ENCODE measurements at places on chromosomes 13 and 19. TPM values are rescaled to one million over a fixed set of nuclear protein-coding genes. Genes with fewer than 3 reads are reported as not detected.

DNA sequence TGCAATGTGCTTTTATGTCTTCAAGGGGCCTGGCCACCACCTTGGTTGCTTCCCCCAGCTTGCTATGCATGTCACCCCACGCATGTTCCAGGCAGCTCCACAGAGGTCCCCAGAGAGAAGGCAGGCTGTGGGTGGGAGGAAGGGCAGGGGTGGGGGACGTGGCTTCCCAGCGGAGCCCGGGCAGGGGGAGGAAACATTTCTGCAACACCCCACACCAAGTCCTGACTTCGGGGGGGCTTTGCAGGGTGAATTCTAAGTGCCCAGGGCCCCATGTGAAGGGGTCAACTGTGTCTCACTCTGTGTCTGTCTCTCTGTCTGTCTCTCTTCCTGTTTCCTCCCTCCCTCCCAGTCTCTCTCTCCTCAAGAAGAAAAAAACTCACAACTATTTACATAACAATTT, 39.6 kb downstream of the LTBP4 start:
- DNase-seq: no peak

- peak; percentile 77 for DNase-seq
Observed at GRCh38 chr19:15463861-15464371, 428 bp downstream of the RASAL3 start.

DNA sequence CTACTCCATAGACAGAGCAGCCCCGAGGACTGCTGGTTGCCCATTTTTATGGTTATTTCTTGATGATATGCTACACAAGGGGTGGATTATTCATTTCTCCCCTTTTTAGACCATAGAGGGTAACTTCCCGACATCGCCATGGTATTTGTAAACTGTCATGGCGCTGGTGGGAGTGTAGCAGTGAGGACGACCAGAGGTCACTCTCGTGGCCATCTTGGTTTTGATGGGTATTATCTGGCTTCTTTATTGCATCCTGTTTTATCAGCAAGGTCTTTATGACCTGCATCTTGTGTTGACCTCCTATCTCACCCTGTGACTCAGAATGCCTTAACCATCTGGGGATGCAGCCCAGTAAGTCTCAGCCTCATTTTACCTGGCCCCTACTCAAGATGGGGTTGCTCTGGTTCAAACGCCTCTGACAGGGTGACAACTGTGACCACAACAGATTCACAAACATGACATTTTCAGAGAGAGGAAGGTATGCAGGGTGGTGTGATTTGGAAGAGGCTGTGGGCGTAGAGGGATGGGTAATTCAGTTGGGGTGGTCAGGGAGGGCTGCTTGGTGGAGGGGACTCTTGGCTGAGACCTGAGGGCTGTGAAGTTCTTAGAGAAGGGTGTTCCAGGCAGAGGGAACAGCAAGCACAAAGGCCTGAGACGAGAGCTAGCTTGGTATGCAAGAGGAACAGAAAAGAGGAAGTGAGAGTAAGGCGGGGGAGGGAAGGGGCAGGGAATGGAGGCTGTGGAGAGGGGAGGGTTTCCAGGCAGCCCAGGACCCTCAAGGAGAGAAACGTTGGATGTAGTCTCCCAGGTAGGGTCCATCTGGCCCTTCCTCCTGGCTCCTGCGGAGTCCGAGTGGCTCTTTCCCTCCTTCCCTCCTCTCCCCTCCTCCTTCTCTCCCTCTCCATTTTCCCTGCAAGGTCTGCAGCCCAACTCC, 23.5 kb downstream of the FAM187B start:
- peak; percentile 91 for DNase-seq

- no peak for DNase-seq
Observed at GRCh38 chr13:29853131-29853530, 2.7 kb upstream of the UBL3 start.

DNA sequence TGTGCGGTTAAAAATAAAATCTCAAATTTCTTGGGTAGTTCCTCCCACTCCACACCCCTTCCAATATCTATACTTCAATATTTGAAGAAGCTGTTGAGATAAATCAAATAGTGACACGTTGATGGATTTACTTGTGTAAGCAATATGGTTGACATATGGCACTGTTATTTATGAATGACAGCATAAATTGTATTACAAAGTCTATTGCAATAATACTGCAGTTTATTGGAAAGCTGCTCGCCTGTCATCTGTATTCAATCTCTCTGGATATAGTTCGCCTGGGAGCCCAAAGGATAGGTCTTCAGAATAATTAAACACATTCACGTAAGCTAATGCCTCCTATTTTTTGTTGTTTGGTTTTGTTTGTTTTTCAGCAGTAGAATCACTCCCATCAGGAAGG, 5.0 kb upstream of the ZIC5 start:
- no peak for DNase-seq

DNA sequence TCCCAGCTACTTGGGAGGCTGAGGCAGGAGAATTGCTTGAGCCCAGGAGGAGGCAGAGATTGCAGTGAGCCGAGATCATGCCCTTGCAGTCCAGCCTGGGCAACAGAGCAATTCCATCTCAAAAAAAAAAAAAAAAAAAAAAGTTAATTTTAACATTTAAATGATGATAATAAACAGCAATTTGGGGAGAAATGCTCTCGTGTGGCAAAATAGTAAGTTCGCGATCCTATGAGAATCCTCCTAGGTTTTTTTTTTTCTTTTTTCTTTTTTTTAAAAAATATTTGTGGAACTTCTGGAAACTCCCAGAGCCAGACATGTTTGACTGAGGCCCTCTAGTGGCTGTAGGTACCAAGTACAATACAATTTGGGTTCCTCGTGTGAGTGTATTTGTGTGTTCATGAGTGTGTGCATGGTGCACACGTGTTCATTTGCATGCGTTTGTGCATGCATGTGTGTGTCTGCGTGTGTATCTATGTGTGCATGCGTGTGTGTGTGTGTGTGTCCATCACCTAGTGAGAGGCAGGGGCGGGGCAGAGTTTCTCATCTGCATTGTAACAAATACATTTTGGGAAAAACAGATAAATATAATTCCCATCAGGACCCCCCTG, 31.2 kb downstream of the TMPRSS9 start:
- DNase-seq: peak; percentile 82

SIGLEC9 gene
- polyA plus RNA-seq: 0.32 TPM

GRCh38 chr19:12272980-12273901, 21.4 kb downstream of the ZNF44 start:
- DNase-seq: no peak

DNA sequence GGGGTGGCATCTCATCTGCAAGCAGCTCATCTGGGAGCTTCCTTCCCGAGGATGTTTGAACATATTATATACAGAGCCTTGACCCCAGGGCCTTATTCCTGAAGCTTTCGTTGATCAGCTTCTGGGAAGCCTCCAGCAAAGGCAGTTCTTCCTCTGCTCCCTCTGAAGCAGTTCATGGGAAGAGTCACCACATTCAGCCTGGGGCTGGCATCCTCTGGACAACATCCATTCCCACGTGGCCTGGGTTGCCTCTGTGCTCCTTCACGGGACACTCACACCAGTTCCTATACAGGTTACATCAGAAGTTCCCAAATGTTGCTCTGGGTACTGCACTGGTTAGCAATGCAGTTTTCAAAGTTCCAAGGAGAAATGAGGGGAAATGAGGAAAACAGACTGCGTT, 29.6 kb downstream of the COL4A2 start:
- no peak for DNase-seq

UHRF1 gene
- polyA plus RNA-seq: 0.55 TPM

SLITRK6 gene
- polyA plus RNA-seq: not detected

DNA sequence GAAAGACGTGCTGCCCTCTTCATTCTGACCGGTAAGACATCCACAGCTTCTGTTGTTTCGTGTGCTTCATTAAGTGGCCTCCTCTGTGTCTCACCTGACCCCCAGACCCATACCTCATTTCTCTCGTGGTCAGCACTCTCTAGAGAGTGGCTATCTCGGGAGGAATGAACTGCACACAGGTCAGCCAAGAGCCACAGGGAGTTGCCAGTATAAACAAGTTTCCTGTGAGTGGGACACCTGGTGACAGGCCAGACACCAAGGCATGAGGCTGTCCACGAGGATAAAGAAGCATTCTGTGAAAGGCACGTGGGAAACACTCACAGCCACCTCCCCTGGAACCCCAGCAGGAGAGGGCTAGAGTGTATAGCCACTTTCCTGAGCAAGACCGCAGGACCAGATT, 115.8 kb downstream of the NUFIP1 start:
- no peak for DNase-seq

DNA sequence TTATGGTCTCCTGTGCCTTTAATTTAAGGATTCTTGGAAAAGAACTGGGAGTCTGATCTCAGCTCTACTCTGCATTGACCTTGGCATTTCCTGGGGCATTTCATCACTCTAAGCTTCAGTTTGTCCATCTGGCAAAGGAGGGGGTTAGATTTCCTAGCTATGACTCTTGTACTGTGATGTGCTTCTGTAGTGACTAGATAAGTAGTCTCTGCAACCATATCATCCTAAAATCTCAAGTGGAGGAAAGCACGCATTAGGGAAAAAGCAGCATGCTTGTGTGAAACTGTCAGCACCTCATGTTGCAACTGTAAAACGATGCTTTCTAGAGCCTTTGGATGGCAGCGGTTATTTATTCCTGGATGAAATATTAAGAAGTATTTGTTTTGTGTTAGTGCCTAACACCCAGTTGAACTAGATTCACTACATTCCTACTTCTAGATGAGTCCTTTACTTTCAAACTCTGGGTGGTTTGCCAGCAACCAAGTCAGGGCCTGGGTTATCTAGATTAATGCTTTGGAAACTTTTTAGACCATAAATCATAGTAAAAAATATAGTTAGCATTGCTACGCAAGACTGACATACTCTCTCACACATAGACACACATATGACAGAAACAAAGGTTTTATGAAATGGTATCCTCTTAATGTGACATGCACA, 6.8 kb downstream of the WDFY2 start:
- DNase-seq: no peak

DNA sequence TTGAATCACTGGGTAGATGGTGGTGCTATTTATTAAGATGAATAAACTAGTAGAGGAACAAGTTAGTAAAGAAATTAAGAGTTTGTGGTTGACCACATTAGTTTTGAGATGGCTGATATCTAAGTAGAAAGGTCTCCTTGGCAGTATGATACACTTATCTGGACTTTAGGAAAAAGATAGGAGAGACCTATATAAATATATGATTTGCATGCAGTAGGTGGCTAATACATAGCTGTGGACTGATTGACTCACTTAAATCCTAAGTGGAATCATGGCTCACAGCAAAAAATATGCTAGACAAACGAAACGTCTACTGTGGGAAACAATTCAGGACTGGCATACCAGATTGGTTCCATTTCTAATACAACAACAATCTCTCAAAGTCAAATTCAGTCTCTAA, 92.0 kb downstream of the CAB39L start:
- no peak for DNase-seq

SRRM5 gene
- polyA plus RNA-seq: 1.9 TPM

TPRX2 gene
- polyA plus RNA-seq: not detected

GRCh38 chr13:33281951-33282595, 3.5 kb downstream of the STARD13 start:
- DNase-seq: no peak

DNA sequence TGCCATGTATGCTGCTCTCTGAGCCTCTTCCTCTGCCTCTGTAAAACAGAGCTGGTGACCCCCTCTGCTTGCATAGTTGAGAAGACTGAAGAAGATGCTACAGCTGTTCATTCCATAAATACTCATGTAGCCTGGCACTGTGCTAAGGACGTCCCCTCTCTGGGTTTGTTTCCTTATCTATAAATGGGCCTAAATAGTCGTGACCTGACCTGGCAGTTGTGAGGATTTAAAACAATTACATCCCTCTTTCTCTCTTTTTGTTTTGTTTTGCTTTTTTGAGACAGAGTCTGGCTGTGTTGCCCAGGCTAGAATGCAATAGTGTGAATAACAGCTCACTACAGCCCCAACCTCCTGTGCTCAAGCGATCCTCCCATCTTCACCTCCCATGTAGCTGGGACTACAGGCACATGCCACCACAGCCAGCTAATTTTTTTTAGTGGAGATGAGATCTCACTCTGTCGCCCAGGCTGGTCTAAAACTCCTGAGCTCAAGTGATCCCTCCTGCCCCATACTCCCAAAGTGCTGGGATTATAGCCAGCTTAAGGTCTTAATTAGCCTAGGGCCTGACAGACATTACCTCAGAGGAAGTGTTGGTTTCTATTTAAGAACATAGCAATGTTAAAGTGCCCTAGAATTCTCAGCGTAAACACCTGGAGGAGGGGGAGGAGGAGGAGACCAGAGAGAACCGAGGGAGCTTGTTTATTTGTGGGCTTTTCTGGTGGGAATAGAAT, 4.6 kb downstream of the WDR62 start:
- no peak for DNase-seq

- DNase-seq: no peak
Observed at GRCh38 chr19:7104747-7105447, 35.4 kb downstream of the ZNF557 start.

- no peak for DNase-seq
Observed at GRCh38 chr13:98781045-98781444, 28.6 kb upstream of the SLC15A1 start.

GRCh38 chr13:98284679-98285078, 107.6 kb upstream of the RNF113B start:
- DNase-seq: no peak

- no peak for DNase-seq
Observed at GRCh38 chr13:21550918-21551317, 53.1 kb downstream of the MICU2 start.

DNA sequence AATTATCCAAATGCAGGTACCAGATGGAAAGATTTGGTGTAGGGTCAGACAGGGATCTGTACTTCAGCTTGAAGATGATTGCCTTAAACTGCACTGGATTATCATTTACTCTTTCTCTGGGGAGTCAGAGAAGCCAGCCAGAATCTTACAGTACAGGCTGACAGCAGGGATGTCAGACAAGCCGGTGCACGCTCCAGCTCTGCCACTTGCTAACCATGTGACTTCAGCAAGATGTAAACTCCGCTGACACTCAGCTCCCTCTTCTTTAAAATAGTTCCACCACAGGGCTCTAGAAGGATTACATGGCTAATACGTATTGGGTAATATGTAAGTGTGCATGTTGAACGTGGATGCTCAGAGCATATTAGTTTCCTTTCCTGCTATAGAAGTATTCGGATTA, 251.4 kb upstream of the MAB21L1 start:
- no peak for DNase-seq

GRCh38 chr13:29654384-29654783, 58.9 kb upstream of the SLC7A1 start:
- DNase-seq: no peak
